Stimulated activated CD8-positive, alpha-beta memory T cell treated with anti-CD3 and anti-CD28 coated beads, Interleukin-15, amount 100 ng/mL, for 48 hours (primary cell): ENCODE measurements at places on chromosomes 16 and 17.

- DNase-seq: no peak
Measured at GRCh38 chr17:65042946-65043345, 13.6 kb downstream of the GNA13 start.

GRCh38 chr16:7086822-7087616, 245.6 kb upstream of the RBFOX1 start:
- DNase-seq: no peak

- DNase-seq: no peak
Measured at GRCh38 chr16:13429416-13429815, 490.5 kb upstream of the ERCC4 start.

- DNase-seq: no peak
Measured at GRCh38 chr17:5705876-5706576, 121.7 kb upstream of the NLRP1 start.

- no peak for DNase-seq
Measured at GRCh38 chr17:15284107-15284506, 19.0 kb upstream of the PMP22 start.

GRCh38 chr16:89135166-89135565, 36.4 kb upstream of the CDH15 start:
- DNase-seq: no peak

- DNase-seq: no peak
Measured at GRCh38 chr17:75181608-75182318, 996 bp downstream of the SUMO2 start.

- DNase-seq: no peak
Measured at GRCh38 chr17:33944412-33944811, 310.7 kb upstream of the CCL2 start.

GRCh38 chr17:48546924-48547807, 2.3 kb upstream of the HOXB2 start:
- no peak for DNase-seq

DNA sequence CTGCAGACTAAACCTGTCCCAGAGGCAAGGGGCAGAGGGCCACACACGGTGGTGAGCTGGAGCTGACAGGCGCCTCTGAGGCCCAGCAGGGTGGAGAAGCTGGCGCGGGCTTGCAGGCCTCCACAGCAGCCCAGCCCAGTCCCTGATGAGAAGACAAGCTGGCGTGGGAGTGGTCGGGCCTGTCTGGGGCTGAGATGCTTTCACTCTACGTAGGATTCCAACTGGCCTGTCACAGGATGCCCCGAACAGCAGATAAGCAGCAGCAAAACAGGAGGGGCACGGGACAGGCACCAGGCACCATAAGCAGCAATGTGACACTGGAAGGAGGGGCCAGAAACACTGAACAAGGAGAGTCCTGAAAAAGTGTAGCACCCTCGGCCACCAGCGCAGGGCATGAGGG, 40.1 kb downstream of the PEMT start:
- DNase-seq: no peak

DNA sequence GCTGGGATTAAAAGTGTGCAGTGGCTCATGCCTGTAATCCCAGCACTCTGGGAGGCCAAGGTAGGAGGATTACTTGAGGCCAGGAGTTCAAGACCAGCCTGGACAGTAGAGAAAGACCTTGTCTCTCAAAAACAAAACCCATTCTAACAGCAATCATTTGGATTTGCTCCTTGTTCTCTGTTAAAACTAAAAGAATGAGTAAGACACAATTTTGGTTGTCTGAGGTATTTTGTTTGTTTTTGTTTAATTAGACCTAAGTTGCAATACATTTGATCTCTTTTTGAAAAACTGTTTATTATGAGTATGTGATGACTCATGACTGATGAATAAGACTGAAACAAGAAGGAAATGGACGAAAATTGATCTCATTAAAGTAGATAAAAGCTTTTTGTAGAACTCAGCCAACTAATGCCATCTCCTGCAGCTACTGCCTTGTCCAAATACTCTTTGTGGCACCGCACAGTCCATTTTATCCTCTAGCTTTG, 29.0 kb downstream of the GLG1 start:
- DNase-seq: no peak

- no peak for DNase-seq
Measured at GRCh38 chr17:8740486-8740885, 4.2 kb downstream of the CCDC42 start.

DNA sequence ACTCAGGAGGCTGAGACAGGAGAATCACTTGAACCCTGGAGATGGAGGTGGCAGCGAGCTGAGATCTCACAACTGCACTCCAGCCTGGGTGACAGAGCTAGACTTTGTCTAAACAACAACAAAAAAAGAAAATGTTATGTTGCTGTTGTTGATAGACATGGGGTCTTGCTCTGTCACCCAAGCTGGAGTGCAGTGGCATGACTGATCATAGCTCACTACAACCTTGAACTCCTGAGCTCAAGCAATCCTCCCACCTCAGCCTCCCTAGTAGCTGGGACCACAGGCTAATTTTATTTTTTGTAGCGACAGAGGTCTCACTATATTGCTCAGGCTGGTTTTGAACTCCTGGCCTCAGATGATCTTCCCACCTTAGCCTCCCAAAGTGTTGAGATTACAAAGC, 20.0 kb downstream of the FBXO47 start:
- no peak for DNase-seq

GRCh38 chr17:16584273-16584995, 15.4 kb upstream of the ZNF287 start:
- peak; percentile 86 for DNase-seq

GRCh38 chr16:74078511-74079231, 217.9 kb upstream of the PSMD7 start:
- DNase-seq: no peak

GRCh38 chr17:41020336-41020735, 6.7 kb downstream of the KRTAP1-5 start:
- no peak for DNase-seq

DNA sequence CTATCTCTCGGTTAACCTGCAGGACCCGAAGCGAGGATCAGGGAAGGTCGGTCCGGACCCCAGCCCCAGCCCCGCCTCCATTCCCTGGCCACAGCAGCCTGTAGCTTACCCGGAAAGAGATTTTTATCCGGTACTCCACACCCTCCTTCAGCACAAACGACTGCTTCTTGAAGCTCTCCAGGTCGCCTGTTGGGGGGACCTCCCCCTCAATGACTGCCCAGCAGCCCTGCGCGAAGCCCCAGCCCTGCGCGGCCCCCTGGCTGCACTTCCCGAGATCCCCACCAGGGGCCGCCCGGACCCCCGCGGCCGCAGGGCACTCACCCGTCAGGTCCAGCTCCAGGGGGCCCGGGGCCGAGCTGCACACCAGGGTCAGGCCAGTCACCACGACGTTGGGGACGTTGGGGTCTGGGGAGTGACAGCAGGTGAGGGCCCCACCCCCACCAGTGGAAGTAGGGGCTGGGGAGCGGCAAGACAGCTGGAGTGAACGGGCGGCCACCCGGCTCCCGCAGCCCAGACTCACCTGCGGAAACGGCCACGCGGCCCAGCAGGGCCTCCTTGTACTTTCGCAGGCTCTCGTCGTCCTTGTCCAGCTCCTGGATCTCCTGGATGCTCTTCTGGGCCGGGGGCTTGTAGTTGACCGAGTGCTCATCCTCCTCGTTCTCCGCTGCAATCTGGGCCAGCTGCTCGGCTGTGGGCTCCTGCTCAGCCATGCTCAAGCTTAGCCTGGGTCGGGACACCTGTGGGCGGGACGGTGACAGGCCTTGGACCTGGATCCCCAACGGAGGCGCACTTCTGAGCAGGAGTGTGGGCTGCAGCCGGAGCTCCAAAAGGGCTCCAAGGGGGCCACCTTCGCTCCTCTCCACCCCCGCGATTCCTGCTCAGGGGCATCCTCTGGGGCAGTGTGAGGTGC, 1.7 kb downstream of the ARHGDIA start:
- peak; percentile 33 for DNase-seq

- peak; percentile 15 for DNase-seq
Measured at GRCh38 chr16:88589441-88589840, 19.2 kb downstream of the ZC3H18 start.

DNA sequence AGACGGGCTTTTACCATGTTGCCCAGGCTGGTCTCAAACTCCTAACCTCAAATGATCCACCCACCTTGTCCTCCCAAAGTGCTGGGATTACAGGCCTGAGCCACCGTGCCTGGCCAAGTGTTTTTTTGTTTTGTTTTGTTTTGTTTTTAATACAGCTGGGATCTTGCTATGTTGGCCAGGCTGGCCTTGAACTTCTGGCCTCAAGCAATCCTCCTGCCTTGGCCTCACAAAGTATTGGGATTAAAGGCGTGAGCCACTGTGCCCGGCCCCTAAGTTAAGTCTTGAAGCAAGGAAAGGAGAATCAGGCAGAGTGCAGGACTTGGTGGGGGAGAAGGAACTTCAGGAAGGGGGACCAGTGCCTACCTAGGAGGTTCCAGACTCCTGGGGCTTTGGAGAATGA, 51.7 kb upstream of the NOL11 start:
- DNase-seq: no peak

- DNase-seq: no peak
Measured at GRCh38 chr16:85710732-85711131, 22.0 kb upstream of the GINS2 start.

- DNase-seq: no peak
Measured at GRCh38 chr17:39529455-39529854, 68.2 kb downstream of the CDK12 start.

DNA sequence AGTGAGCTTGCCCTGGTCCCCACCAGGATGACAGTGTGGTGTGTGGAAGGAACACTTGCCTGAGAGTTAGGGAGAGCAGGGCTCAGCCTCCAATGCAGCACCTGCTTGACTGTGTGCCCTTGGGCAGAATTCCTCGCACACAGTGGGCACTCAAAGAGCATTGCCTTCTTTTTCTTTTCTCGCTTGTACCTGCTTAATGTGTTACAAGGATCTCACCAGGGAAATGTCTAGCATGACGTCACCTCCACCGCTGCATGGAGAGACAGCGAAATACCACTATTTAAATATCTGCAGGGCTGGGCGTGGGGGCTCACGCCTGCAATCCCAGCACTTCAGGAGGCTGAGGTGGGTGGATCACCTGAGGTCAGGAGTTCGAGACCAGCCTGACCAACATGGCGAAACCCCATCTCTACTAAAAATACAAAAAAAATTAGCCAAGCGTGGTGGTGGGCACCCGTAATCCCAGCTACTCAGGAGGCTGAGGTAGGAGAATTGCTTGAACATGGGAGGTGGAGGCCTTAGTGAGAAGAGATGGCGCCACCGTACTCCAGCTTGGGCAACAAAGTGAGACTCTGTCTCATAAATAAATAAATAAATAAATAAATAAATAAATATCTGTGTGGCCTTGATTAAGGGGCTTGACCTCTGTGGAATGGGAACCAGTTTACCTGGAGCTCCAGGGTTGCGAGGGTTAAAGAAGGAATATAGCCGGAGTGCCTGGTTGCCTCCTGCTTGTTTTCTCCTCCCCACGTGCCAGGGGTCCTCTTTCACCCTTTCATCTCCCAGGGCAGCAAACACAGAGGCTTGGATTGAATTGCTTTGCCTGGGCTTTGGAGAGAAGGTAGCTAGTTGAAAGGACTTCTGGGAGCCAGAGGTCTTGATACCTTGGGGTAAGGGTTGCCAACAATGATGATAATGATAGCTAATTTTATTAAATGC, 16.3 kb downstream of the SNX29 start:
- DNase-seq: no peak

GRCh38 chr17:72656130-72656763, 436.2 kb downstream of the SLC39A11 start:
- DNase-seq: no peak

DNA sequence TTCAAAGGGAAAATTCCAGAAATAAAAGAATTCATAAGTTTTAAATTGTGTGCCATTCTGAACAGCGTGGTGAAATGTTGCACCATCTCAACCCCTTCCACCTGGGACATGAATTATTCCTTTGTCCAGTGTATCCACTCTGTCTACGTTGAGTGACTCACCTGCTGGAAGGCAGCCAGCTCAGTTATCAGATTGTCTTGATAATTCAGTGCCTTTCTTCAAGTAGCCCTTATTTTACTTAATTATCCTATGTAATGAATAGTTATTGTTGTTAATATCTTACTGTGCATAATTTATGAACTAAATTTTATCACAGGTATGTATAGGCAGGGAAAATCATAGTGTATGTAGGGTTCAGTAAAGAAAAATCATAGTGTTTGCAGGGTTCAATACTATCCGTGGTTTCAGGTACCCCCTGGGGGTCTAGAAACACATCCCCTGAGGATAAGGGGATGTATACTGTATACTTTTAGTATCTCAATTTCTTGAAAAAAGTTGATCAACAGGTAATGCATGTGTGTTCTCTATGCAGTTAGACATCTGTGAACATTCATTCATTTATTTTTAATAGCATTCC, 7.7 kb upstream of the PCTP start:
- no peak for DNase-seq

DNA sequence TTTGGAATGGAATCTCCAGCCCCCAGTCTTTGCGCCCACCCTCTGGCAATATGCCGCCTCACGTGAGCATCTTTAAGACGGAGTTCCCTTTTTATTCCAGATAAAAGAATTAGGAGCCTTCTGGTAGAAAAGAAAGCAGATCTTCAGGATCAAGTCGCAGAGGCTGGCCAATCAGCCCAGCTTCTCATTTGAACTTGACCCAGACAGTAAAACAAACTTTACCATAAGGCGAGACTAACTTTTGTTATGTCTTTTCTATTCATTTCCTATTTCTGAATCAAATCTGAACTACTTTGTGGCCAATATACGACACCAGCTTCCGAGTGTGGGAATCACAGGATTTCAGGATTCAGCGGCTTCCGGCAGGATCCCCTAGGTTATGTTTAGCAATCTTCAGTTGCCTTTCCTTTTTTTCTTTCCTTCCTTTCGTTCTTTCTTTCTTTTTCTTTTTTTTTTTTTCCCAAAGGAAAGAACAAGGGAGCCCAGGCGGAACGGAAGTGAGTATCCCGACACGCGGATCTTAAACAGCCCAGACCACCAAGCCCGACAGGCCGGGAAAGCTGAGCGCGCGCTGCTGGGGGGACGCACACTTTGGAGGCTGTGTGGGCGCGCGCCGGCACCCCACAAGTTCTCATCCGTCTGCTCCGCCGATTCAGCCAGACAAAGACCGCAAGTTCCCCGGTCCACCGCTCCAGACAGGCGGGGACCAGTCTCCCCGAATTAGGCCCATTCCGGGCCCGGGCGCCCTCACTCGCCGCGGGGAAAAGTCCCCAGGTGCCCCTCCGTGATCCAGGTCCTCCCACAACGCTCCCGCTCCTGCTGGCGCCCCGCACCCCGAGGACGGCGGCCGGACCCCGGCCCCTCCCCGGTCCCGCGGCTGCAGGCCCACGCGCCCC, 633 bp downstream of the TBC1D16 start:
- no peak for DNase-seq
